ENCODE measurements at places on chromosomes 12 and 14. TPM values are rescaled to one million over a fixed set of nuclear protein-coding genes. Genes with fewer than 3 reads are reported as not detected.

SLC41A2 gene
- total RNA-seq: 4.9 TPM

EIF2S3B gene
- 19.1 TPM for total RNA-seq

GPR65 gene
- total RNA-seq: 30.2 TPM

KRT6B gene
- total RNA-seq: not detected

KRT80 gene
- not detected for total RNA-seq

MPHOSPH9 gene
- 93.6 TPM for total RNA-seq

RIMKLB gene
- 8.3 TPM for total RNA-seq

KIF26A gene
- not detected for total RNA-seq

MYO1H gene
- total RNA-seq: under 0.01 TPM

PTPRO gene
- total RNA-seq: 3.4 TPM

NRXN3 gene
- under 0.01 TPM for total RNA-seq
